Endodermal cell (in vitro differentiated cells): ENCODE measurements at places on chromosomes 13 and 19.

DNA sequence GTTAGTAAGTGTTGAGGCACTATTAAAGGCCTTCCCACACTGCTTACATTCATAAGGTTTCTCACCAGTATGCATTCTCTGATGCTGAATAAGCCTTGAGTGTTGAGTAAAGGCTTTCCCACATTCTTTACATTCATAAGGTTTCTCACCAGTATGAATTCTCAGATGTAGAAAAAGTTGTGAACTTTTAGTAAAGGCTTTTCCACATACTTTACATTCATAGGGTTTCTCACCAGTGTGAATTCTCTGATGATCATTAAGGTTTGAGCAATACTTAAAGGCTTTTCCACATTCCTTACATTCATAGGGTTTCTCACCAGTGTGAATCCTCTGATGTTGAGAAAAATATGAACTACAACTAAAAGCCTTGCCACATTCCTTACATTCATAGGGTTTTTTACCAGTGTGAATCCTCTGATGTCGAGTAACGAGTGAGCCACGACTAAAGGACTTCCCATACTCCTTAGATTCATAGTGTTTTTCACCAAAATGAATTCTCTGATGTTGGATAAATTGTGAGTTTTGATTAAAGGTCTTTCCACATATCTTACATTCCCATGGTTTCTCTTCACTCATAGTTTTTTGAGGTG lies 24.2 kb downstream of the ZNF829 start:
- no peaks in the 10 kb centered on the region for H3K27me3 ChIP-seq
- DNase-seq, result no peak
- peaks cover 58% of the 10 kb centered on the region for H3K36me3 ChIP-seq
- H3K4me1 ChIP-seq, result no peaks in the 10 kb centered on the region
- no peak overlapping the region for H3K27ac ChIP-seq

- H3K27me3 ChIP-seq, result no peaks in the 10 kb centered on the region
- peaks cover 8% of the 10 kb centered on the region for H3K4me1 ChIP-seq
- no peaks in the 10 kb centered on the region for H3K36me3 ChIP-seq
- H3K4me3 ChIP-seq, result no peak overlapping the region
Observed at GRCh38 chr13:76000131-76000530, 364.0 kb downstream of the LMO7 start.

DNA sequence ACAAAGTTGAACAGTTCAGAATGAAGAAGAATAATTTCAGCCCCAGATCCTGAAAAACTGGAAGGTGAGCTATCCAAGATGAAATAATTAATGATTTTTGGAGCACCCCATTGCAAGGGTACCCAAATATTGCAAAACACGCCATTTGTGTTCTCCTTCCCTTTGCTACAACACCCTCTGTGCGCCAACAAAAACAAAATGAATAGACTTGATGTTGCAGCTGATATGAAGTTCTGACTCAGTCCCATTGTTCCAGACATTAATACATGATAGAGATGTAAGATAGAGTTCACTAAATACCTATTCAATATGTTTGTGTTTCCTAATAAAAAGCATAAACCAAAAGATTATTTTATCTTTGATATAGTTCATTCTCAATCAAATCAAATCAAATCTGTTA lies 287.5 kb upstream of the SOX21 start:
- H3K27me3 ChIP-seq, result peaks cover 5% of the 10 kb centered on the region
- no peak for DNase-seq
- H3K36me3 ChIP-seq, result no peaks in the 10 kb centered on the region
- H3K27ac ChIP-seq, result no peak overlapping the region

DNA sequence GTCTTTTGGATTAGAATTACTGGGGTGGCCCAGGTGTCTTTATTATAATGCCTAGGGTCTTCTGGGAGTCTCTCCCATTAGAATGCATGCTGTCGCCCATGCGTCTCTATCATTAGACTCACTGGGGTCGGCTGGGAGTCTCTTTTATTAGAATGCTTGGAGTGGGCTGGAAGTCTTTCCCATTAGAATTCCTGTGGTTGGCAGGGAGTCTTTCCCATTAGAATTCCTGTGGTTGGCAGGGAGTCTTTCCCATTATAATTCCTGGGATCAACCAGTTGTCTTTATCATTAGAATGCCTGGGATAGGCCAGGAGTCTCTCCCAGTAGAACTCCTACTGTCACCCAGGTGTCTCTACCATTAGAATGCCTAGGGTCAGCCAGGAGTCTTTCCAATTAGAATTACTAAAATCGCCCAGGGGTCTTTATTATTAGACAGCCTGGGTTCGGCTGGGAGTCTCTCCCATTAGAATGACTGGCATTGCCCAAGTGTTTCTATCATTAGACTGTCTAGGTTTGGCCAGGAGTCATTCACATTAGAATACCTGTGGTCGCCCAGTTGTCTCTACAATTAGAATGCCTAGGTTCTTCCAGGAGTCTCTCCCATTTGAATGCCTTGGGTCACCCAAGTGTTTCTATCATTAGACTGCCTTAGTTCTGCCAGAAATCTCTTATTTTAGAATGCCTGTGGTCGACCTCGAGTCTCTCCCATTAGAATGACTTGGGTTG lies 1558.5 kb downstream of the UQCRFS1 start:
- no peak overlapping the region for H3K4me3 ChIP-seq
- H3K4me1 ChIP-seq, result no peaks in the 10 kb centered on the region
- DNase-seq, result no peak
- H3K27ac ChIP-seq, result no peak overlapping the region
- no peaks in the 10 kb centered on the region for H3K27me3 ChIP-seq

- H3K4me3 ChIP-seq, result no peak overlapping the region
- no peak for DNase-seq
- H3K36me3 ChIP-seq, result no peaks in the 10 kb centered on the region
- no peaks in the 10 kb centered on the region for H3K27me3 ChIP-seq
- H3K4me1 ChIP-seq, result no peaks in the 10 kb centered on the region
- H3K27ac ChIP-seq, result no peak overlapping the region
Observed at GRCh38 chr13:76741624-76742023, 144.6 kb downstream of the KCTD12 start.
